Ammon's horn (tissue), 1 donor: ENCODE measurements at places on chromosomes 13 and 19.

- DNase-seq, result no peak
These were observed 1.1 kb downstream of the TM6SF2 start for GRCh38 chr19:19271828-19272599.

GRCh38 chr13:44068737-44069136 is 189.0 kb downstream of the LACC1 start:
- no peak for DNase-seq

GRCh38 chr19:2059422-2060201 is 8.6 kb upstream of the MKNK2 start:
- peak; percentile 65 for DNase-seq

- DNase-seq, result no peak
These were observed 5.8 kb downstream of the KLF2 start for GRCh38 chr19:16330368-16330801.

GRCh38 chr19:30173593-30174356 is 198.4 kb upstream of the ZNF536 start:
- DNase-seq, result no peak

- DNase-seq, result no peak
These were observed 13.1 kb downstream of the ATP11A start for GRCh38 chr13:112702986-112703379.

GRCh38 chr13:30735025-30735871 is at the start of gene ALOX5AP:
ALOX5AP (plus strand) TSS chr13:30735543; CDS start chr13:30735606, 63 bp downstream.
- DNase-seq, result no peak

DNA sequence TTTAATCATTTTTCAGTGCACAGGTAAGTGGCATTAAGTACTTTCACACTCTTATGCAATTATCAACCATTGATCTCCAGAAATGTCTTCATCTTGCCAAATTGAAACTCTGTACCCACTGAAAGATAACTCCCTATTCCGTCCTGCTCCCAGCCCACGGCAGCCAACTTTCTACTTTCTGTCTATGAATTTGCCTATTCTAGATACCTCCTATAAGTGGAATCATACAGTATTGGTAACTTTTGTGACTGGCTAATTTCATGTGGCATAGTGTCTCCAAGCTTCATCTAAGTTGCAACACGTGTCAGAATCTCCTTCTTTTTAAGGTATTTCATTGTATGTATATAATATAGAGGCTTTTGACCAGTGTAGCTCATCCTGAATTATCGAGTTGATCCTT is 5.7 kb upstream of the CEACAM18 start:
- DNase-seq, result no peak

DNA sequence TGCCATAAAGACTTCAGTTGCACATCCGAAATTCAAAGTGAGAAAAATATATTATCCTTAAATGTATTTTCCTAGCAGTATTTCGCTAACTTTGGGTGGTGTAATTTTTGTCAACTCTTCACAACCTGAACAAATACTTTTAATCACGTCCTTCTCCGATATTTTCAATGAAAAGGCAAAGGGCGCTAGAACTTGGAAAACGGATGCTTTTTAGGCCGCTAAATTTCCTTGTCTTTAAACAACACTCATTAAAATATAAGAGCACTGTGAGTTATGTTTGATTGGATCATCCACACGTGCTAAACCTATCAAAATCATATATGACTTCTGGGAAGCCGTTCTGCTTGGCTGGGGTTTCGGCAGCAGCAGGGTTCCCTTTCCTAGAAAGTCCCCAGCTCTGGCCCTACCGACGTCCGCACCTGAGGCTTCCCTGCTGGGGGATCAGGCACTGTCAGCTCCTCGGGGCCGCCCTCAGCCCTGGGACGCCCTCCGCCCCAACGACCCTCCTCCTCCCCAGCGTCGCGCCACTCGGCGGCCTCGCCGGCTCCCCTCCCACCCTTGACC is 462 bp upstream of the MPHOSPH8 start:
- no peak for DNase-seq

DNA sequence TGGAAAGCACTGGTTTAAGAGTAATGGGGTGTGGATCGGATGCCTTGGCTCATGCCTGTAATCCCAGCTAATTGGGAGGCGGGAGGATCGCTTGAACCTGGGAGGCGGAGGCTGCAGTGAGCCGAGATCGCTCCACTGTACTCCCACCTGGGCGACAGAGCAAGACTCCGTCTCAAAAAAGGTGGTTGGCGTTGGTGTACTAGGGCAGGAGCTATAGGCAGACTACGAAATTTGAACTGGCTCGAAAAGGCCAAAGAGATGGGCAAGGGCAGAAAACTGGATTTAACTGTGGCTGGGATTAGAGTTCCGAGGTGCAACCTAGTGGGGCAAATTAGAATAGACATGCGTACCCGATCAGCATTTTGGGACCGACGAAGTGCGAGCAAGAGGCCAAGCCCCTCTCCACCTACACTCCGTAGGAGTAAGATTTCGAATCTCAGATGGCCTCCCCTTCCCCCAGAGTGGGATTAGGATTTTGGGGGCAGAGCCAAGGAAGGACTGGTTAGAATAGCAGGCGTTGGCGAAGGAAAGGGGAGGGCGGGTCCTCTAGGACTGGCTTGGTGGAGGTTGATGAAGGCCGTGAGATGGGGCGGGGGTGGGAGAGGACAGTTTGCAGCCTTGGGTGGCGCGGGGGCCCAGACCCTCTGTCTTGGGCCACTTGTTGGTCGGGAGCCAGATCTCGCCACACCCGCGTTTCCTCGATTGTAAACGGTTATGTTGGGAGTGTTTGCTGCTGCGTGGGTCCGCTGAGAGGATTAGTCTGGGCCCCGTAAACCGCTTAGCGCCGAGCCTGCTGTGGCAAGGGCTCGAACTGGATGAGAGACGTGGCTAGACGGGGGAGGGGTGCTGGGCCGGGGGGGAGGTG is 2.0 kb upstream of the INAFM1 start:
- DNase-seq, result peak; percentile 52

GRCh38 chr13:32553720-32554119 is 15.1 kb upstream of the N4BP2L2 start:
- no peak for DNase-seq

DNA sequence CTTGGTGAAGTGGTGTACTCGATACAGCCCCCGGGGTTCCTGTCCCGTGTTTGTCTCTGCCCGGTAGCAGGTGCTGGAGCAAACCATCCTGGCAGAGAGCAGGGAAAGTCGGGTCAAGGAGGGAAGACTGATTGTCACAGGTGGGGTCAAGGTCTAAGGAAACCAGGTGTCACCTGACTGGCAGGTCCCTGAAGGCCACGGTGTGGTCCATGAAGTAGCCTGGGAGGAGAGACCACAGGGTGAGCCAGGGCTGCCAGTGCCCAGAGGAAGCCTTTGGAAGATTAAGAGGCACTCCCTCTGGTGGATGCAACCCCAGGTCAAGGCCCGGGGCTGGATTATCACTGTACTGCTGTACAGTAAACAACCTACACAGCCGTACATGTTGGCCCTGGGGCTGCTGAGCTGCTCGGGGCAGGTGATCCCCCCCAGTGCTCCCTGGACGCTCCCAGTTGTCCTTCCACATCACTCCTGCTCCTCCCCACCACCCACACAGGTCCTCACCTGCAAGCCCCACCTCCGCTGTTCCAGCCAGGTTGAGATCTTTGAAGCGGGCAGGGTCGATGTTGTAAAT is 6.0 kb upstream of the CCER2 start:
- DNase-seq, result no peak

DNA sequence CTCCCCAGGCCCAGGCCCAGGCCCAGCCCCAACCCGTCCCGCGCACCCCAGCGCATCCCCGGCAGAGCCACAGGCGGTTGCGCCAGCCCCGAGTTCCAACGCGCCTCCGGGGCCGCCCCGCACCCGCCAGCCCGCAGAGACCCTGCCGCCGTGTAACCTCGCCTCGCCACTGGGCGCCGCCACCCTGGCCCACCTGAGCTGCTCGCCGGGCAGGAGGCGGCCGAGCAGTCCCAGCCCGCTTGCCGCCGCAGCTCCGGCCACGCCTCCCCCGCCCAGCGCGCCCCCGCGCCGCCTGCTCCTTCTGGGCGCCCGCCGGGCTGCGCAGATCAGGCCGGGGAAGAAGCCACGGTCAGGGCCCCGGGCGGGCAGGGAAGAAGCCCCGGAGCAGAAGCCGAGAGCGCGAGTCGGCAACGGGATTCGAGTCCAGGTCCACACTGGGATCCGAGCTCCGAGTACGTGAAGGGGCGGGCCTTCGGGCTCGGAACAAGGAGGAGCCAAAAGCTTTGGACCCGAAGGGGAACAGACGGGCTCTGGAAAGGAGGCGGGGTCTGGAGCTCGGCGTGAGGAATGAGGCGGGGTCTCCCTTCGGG is at the start of gene MBOAT7:
TSS of gene MBOAT7 (minus strand) at position 436 of the 590 bp plus-strand sequence. CDS start 1,072 bp downstream, outside the sequence.
- no peak for DNase-seq
